ENCODE measurements at places on chromosomes 12 and 14. TPM values are rescaled to one million over a fixed set of nuclear protein-coding genes. Genes with fewer than 3 reads are reported as not detected.

SSPN gene
- 2.6 TPM for total RNA-seq

CLEC4D gene
- 0.70 TPM for total RNA-seq

DNA sequence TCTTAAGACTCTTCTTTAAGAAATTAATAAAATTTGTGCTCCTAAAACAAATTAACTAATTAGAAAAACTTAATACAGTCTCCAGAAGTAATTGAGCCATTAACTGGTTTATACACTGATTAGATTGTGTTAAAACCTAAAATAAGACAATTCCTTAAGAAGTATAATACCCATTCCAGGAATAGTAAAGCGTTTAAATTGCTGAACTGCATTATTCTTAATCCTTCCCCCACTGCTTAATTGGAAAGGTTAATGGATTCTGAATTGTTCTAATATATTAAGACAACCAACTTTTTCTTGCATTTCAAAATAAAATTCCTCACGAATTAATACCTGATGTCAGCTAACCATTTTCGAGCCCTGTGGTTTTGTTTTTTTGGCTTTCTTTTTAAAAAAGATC is 128.4 kb downstream of the KICS2 start:
- H3K4me3 ChIP-seq = no peak overlapping the region
- DNase-seq = no peak
- no peaks in the 10 kb centered on the region for H3K36me3 ChIP-seq
- H3K27ac ChIP-seq = no peak overlapping the region
- H3K4me1 ChIP-seq = no peaks in the 10 kb centered on the region

GRCh38 chr14:88492272-88493089 is 62.3 kb downstream of the PTPN21 start:
- H3K36me3 ChIP-seq = peaks cover 77% of the 10 kb centered on the region
- no peaks in the 10 kb centered on the region for H3K27me3 ChIP-seq
- DNase-seq = peak; percentile 89
- H3K27ac ChIP-seq = no peak overlapping the region
- no peak overlapping the region for H3K4me3 ChIP-seq

DNA sequence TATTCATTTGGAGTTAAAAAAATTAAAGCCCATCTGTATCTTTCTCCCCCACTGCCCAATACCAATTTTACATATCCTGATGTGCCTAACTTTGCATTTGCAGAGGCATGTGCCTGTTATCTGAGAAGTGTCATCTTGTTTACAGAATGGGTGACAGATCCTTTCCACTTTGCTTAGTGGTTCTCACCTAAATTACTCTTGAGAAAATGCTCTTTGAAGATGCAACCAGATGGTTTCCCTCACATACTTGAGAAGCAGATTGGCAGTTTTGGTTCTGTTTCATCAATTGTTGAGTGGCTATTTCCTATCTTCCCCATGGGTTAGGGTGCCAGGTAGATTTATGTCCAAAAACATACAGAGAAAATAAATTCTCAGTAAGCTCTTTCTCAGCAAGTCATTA is 1051.4 kb upstream of the ATXN7L3B start:
- H3K4me1 ChIP-seq = no peaks in the 10 kb centered on the region
- H3K4me3 ChIP-seq = no peak overlapping the region
- no peak for DNase-seq
- no peaks in the 10 kb centered on the region for H3K27me3 ChIP-seq

DNA sequence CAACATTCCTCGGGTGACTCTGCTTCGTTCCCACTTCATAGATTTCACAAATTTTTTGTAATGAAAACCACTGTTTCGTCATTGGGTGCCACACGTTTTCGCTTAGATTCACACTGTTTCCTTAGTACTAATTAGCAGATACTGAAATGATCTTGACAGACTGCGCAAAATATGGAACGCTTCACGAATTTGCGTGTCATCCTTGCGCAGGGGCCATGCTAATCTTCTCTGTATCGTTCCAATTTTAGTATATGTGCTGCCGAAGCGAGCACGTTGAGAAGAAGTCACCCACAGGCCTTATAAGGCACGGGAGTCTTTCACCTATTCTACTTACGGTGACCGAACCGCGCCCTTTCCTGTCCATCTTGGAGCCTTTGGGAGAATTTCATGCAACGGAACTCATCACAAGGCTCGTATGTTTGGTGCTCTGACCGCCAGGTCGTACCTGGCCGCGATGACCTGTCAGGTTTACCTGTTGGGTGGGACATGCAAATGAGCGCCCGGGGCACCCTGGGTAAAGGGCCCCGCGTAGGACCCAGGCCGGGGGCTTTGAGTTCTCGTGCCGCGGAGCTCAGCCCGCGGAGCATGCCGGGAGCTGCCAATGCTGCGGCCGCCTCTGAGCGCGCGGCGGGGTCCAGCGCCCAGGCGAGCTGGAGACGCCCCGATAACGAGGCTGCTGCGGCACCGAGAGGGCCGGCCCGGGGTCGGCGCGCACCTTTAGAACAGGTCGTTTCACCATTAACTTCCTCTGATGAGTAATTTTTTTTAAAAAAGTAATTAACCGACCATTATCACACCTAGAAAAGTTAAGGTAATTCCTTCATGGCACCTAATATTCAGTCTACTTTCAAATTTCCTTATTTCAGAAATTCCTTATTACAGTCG is at the start of gene RNU6-8:
Gene RNU6-8 (minus strand): TSS at position 272 of the 885 bp plus-strand sequence.
- DNase-seq = peak; percentile 97
- no peaks in the 10 kb centered on the region for H3K36me3 ChIP-seq
- peak within 1 kb of the TSS; percentile 97 for H3K27ac ChIP-seq
- no peaks in the 10 kb centered on the region for H3K27me3 ChIP-seq
